NCI-H526 (cell line): ENCODE measurements at places on chromosomes 7 and 10.

DNA sequence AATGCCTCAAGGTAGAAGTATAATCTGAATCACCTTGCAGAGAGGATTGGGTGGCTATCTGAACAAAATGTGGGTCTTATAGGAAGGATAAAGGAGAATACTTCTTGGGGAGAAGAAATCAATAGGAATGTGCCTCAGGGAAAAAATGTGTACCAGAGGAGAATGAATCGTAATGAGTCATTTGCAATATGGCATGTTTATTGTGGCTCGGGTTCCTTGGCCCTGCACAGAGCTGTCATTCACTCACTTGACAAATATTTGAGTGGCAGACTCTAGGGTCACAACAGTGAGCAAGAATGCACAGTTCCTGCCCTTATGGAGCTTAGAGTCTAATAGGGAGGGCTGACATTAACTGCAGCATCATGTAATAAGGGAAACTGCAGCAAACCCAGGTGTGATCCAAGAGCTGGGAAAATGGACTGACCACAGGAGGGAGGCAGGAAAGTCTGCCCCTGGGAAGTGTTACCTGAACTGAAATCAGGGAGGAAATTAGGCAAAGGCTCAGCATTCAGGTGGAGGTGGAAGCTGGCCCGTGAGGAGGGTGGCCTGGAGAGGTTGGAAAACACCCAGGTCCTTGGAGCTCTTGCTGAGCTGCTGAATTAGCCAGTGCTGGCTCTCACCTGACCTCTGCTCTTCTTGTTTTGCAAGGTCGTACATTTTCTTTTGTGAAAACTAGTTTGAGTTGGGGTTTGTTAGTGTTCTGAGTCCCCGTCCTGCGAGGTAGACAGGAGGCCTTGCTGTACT, 203.9 kb downstream of the FRMD4A start:
- no peak for DNase-seq

GRCh38 chr10:102629661-102630614, 14.3 kb upstream of the TRIM8 start:
- no peak for DNase-seq

DNA sequence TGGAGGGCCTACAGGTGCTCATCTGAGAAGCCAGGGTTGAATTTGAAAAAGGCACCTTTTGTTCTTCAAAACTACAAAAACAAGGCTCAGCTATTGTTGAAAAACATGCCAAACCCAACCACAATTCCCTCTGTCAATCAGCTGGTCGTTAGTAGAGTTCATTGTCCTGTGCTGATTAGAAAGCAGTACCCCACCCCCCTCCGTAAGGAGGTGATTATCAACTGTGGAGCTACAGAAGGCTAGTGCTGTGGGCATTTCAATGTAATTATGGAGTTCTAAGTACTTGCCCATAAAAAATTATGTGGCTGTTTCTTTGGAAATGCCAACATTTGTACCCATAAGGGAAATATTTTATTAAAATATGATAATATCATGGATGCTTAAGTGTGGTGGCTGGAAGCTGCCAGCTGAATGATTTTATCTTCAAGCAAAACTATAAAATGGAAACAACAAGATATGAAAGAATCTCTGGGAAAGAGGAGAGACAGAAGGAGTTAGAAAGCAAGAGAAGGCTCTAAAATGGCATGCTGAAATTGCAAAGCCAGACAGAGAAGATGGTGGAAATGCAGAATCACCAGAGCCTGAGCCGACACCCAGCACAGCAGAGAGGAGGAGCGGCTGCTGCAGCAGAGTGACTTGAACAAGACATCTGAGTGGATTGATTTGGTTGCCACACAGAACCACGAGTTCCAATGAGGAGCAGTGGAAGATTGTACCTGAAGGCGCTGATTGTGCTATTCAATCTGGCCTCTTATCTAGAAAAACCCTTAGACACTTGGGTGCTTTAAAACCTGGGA, 179.5 kb upstream of the LRGUK start:
- DNase-seq = no peak

DNA sequence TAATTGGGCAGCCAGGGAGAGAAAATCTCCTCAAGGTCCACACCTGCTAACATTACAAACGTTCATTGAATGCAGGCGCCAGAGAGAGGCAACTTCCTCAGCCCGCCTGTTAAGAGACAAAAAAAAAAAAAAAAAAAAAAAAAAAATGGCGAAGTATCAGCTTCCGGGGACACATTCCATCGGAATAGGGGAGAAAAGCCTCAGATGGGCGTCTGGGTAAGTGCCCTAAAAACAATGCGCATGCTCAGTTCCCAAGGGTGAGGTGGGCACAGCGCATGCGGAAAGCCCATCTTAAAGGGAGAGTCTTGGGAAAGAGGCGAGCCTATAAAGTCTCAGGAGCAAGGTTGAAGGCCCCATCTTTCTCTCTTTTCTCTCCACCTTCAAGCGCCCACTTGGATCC, 1139.7 kb upstream of the CELF2 start:
- DNase-seq = no peak

DNA sequence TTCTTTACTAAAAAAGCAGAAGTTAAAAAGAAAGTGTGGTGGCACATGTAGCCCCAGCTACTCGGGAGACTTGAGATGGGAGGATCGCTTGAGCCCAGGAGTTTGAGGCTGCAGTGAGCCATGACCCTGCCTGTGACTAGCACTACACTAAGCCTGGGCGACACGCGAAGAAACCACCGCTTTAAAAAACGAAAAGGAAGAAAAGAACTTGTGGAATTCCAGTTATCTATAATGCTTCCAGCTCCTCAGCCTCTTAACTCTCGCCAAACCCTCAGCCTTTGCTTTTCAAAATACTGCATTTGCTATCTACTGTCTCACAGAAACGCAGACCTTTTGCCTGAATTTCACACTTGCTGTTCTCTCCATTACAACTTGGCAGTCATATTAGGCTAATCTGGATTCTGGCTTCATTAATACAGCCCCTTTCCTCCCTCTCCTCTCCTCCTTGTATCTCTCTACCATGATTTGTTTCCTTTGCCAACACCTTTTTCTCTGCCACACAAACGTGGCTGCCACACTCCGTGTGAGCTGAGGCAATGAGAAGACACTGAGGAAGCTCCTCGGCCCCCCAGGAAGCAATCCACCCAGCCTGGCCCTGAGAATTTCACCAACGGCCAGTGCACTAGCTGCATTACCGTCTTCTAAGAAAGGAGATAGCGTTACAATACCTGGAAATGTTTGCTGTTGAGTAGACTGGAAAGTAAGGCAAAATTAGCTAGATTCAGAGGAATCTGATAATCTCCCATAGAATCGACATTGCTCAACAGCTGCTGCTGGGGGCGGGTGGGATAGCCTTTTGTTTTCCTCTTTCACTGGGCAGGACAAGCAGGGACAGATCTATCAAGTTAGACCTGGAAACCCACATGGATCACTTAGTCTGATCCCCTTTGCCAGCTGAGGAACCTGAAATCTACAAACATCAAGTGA, 37.2 kb downstream of the CALML5 start:
- DNase-seq = no peak

DNA sequence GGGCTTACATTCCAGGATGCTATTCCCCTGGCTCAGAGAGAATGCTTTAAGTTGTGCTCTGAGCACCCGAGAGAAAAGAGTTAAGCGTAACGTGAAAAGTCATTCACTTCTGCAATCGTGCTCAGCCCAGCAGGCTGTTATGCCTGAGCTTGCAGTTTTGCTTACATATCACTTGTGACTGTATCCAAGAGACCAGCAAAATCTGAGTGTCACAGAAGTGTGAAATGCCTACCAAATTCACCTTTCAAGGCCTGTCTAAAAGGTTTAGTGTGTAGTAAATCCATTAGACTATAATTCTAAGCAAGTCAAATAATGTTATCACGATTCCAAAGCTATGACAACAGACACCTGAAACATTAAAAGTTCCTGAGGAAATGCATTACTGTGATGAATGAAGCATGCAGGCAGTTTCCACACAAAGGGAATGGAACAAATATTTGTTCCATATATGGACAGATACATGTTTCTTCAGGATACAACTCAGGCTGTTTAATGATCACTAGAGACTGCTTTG, 20.1 kb downstream of the ITGB1 start:
- no peak for DNase-seq

- DNase-seq = no peak
Observed at GRCh38 chr7:132856416-132856815, 225.5 kb downstream of the CHCHD3 start.

- no peak for DNase-seq
Observed at GRCh38 chr7:87129848-87130247, 22.4 kb upstream of the DMTF1 start.

- DNase-seq = no peak
Observed at GRCh38 chr7:47568547-47568946, 13.4 kb downstream of the TNS3 start.

DNA sequence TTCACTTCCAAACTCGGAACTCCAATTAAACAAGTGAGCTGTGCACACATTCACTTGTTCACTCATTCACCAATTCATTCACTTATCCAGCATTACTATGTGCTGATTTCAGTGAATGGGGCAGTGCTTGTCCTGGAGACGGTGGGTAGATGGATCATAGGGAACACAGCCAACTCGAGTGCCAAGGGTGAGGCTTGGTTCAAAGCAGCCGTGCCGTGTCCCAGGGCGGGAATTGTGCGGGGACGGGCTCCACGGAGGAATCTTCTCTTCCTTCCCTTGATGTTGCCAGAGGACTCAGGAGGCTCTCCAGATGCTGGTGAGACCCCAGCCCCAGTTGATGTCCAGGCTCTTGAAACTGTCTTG, 2.9 kb downstream of the SH2D4B start:
- no peak for DNase-seq

DNA sequence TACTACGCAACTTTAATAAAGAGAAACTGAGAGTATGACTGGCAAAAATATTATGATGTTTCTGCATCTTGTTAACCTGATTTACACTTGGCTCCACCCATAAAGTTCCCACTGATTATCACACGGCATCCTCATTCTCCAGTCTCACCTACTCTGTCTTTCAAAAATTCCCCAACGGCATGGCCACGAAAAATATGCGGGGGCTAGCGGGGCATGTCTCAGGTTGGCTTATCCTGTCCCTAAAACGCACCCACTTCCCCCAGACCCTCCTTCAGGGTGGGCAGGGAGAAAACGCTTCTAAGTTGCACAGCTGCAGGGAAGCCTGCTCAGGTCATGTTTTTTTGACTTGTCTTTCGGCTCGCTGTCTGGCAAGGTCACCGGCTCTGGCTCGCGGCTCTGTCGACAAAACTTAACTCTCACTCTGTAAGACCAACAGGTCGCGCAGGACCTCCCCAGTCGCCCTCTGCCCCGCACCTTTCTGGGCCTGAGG, 3.8 kb downstream of the CDK6 start:
- peak; percentile 47 for DNase-seq
